ENCODE measurements at places on chromosomes 3 and 15.

- no peak for DNase-seq
Measured at GRCh38 chr3:169780742-169781141, 7.5 kb downstream of the MYNN start.

GRCh38 chr15:101457696-101458095 lies 31.8 kb downstream of the PCSK6 start:
- DNase-seq: no peak

- no peak for DNase-seq
Measured at GRCh38 chr15:70327856-70328678, 230.3 kb upstream of the TLE3 start.

DNA sequence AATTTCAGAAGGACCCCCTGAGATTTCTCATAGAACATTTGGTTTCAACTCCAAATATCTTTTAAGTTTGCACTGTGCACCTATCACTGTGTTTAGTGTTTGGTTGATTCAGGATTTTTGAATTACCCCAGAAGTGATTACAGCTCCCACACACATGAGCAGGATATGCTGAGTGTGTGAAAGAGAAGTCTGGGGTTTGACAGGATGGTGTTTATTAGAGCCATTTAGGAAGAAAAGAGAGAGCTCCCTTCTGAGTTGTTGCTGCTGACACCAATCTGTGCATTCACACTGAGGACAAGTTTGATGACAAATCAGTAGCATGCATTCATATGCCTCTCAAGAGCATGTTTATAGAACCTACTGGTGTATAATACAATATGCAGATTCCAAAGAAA lies 118.1 kb downstream of the RPL22L1 start:
- no peak for DNase-seq

- DNase-seq: no peak
Measured at GRCh38 chr3:72924055-72924454, 36.2 kb downstream of the GXYLT2 start.

DNA sequence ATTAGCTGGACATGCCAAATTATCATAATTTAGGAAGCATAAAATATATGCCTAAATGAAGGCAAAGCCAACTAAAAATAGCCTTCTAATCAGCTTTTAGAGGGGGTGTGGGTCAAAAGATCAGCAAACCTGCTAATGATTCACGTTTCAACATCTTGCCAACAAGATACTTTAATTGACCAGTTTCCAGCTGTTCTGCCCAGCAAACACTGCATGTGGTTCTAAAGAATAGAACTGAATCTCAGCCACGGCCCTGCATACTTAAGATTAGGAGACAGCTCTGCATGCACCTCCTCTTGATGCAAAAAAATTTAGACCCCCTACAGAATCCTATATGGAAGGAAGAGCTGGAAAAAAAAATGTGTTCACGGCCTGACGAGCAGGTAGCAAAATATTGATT lies 500.5 kb downstream of the TBL1XR1 start:
- no peak for DNase-seq

DNA sequence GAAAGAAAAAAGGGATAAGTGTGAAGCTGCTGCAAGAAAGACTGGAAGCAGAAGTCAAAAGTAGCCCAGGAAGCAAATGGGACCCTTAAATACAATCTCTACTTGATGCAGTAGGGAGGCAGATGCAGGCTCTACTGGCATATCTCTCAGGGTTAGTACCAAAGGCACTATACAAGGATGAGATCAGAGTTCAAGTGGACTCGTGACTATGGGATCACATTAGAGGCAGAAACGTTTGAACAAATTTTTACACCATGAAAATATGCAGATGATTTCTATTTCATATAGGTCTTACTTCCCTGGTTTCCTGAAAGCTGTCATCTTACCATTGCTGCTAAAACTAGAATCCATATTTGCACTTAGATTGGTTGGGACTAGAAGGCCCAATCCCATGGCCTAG lies 27.7 kb upstream of the ANXA2 start:
- DNase-seq: no peak

DNA sequence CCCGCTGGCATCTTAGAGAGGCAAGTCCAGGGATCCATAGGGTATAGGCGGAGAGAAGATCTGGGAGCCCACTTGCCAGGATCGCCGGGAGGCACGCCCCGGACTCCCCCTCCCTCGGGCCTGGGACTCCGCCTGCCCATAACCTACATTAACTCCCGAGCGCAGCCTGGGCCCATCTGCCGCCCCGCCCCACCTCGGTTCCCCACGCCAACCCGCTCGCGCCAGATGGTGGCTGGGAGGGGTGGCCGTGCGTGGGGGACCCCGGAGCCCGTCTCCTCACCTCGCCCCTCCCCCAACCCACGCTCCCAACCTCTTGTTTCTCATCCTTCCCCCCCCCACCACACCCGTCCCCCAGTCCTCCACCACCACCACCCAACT lies 1.7 kb upstream of the DLL4 start:
- no peak for DNase-seq

GRCh38 chr15:89790661-89791060 lies 14.5 kb downstream of the MESP2 start:
- DNase-seq: no peak

- no peak for DNase-seq
Measured at GRCh38 chr3:127889461-127889863, 25.6 kb upstream of the KBTBD12 start.

DNA sequence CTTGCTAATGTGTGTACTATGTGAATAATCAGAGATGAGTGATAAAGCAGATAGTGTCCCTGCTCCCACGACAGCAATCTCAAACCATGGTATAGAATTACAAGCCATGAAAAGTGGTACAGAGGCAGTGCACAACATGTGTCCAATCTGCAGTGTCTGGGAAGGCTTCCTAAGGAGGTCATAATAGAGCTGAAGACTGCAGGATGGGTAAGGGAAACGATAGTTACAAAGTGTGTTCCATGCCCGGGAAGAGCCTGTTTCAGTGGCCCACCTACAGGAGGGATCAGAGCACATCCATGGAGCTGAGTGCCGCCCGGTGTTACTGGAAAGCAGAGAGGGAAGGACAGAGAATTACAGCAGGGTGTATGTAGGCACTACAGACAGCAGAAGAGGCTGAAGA lies 48.9 kb downstream of the PAK2 start:
- no peak for DNase-seq
